ENCODE measurements at places on chromosomes 1 and 21.

- no peak for DNase-seq
Observed at GRCh38 chr1:115201598-115201997, 112.3 kb upstream of the TSPAN2 start.

GRCh38 chr1:168629466-168629865 lies 53.1 kb downstream of the XCL1 start:
- DNase-seq, result no peak

- peak; percentile 91 for DNase-seq
Observed at GRCh38 chr1:15603050-15603965, 13.9 kb upstream of the DDI2 start.

DNA sequence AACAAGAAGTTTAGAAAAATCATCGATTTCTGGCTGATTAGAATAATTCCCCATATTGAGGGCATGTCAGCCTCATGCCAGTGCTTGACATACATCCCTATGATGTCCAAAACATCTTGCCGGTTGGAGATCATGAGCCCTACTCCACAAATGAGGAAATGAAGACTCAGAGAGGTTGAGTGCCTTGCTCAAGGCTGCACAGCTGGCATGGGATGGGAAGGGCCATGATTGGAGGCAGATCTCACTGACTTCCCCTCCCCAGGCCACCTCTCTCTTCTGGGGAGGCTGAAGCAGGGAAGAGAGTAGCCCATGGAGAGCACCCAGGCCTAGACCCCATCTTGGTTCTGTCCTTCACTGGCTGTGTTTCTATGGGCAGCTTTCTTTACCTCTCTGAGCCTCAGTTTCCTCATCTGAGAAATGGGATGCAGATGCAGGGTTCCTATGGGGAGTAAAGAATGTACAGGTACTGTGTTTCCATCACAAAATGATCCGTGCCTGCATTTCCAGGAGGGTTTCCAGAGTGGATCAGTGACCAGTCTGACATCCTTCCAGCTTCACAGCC lies 145.7 kb downstream of the SYF2 start:
- DNase-seq, result no peak

DNA sequence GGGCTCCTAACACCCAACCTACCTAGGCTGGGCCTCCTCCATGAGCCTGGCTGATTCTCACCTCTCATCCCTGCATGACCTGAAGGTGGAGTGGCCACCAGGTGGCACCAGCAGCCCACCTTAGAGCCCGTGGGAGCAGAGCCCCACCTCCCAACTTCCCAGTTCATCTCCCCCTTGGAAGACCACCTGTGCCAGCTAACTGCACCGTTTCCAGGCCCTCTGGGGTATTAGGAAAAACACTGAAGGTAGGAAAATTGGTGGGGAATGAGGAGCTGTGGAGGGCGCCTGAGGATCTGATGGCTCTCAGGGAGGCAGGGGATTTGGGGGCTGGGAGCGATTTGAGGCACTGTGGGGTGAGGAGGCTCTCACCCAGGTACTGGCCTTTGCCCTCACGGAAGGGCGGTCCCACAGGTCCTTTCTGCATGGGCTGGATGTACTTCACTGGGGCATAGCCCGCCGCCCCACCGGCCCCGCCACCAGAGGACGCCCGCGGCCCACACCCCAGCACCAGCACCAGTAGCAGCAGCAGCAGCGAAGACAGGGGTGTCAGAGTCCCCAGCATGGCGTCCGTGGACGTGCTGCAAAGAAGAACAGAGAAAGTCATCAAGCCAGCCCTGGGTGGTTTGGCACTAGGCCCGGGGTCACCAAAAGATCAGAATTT lies 11.1 kb downstream of the ADPRS start:
- peak; percentile 47 for DNase-seq

DNA sequence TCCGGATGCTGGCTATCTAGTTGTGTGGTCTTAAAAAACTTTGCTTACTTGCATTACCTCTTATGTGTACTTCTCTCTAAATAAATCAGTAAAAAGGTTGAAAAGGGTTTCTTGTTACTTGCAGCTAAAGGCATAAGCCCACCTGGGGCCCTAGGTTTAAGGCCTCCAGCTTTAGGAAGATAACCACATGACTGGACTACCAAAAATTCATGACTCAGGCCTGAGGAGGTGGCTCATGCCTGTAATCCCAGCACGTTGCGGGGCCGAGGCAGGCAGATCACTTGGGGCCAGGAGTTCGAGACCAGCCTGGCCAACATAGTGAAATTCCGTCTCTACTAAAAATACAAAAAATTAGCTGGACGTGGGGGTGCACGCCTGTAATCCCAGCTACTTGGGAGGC lies 142.9 kb downstream of the APP start:
- no peak for DNase-seq

- DNase-seq, result no peak
Observed at GRCh38 chr1:24572301-24572700, 16.4 kb downstream of the NCMAP start.

DNA sequence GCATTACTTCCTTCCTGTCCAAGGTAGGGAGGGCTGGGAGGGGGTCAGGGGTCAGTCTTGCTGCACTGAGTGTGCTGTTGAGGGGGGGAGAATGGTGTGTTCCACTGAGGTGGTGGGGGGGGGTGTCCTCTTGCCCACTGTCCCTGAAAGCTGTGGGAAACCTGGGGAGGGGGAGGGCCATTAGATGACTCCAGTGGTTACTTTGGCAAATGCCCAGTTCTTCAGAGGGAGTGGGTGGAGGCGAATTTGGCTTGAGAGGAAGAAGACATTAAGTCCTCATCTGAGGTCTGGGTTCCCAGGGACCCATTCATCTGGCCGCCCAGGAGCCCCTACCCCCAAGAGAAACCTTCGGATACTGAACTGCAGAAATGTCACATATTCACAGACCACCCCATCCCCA lies 36.2 kb downstream of the MEF2D start:
- DNase-seq, result no peak

Measured in nucleus accumbens (tissue), 56 donors.